ENCODE measurements at places on chromosomes 6 and 20.

DNA sequence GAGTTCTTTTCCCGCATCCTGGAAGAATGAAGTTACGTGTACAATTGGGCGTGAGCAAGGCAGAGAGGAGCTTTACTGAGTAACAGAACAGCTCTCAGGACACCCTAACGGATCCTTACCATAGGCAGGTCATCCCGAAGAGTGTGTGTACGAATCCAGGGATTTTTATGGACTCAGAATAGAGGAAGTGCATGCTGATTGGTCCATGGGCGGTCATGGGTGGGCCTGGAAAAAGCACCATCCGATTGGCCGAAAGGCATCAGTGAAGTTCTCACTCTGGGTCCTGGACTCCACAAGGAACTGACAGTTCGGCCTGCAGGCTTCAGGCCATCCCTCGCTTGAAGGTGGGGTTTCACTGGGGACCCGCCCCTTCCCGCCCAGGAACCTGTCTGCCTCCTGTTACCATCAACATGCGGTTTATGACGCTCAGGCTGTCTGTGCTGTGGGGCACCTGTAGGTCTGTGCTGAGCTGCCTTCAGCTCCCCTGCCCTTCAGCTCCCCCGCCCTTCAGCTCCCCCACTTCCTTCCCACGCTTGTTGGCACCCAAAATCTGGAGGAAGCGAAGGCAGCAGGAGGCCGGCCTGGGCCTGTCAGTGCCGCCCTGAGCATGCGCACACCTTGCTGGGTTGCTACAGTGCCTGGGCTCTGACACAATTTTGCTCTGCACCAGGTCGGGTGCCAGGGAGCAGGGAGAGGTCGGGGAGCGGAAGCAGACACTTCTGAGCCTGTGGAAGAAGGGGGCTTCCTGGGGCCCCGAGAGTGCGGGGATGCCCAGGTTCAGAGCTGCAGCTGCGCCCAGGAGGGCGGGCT, 57.9 kb upstream of the MANEA start:
- no peak for DNase-seq

DNA sequence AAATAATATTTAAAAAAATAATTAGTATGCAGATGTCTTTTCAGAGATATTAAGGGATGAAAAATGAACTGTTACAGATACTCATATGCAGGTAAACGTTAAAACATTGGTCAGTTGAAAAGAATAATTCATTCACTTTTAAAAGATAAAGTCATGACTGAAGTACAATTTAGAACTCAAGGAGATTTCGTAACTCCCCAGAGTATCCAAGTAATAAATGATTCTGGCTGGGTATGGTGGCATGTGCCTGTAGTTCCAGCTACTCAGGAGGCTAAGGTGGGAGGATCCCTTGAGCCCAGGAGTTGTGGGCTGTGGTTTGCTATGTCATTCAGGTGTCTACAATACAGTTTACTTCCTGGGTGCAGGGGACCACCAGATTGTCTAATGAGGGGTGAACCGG, 122.3 kb upstream of the TMEM181 start:
- DNase-seq = no peak

DNA sequence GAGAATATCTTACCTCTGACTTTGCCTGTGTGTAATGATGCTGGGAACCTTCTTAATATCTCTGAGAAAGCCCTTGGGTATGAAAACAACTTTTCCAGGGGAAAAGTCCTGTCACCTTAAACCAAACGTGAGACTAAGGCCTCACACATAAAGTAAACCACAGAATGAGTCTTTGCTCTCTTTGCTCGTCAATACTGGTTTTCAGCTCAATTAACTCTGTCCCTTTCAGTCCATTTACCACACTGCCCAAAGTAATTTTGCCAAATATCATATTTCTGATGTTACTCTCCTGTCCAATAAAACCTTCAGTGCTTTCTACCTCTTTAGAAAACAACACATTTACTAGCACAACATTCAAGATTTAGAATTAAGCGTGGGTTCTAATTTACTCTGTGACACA, 100.5 kb upstream of the HMGCLL1 start:
- DNase-seq = no peak

DNA sequence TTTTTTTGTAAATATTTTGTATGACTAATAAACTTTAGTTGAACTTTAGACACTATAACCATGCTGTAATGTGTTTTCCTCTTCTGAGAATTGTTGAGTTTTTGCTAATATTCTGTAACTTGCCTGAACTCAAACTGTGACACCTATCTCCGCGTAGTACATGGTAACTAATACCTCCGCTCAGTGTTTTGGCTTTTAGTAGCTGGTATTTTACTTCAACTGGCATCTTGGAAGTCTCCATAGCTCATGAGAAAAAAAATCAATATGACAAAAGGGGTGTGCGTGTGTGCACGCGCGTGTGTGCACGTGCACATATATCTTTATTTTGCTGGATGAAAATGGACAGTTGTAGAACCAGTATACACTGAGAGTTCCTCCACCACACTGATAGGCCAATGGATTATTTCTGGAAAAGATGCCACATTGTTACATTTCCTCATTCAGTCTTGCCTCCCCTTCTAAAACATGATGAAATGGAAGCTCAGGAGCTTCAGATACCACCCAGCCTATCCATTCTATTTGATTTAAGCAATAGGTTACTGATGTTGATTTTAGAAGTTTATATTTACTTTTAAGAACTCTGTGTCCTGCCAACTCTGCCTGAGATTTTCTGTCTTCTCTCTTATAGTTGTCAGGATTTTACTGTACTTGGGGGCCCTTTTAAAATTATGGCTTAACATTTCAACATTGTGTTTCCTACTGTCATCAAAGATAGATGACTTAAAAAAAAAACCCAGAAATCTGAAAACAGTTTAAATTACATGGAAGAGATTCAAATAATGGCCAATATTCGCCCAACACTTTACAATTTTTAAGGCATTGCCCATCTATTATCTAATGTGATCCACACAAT, 16.3 kb upstream of the ADGRG6 start:
- no peak for DNase-seq

GRCh38 chr6:153062516-153062915, 60.0 kb upstream of the MTRF1L start:
- DNase-seq = no peak

DNA sequence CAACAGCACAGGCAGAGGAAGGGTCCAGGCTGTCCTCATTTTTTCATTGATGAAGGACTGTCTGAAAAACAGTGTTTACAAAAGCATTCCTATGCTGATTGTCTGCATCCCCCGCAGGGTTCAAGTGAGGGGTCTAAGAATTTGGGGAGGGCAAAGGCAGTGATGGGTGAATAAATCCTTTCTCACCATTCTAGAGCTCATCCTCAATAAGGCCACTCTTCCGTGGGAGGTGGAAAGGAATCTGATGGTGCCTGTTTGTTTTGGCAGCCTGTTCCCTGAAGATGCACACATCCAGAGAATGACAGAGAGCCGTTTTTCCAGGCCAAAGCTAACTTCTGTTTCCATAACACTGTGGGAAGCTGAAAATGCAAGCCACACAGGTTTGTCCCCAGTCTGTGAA, 164.5 kb downstream of the MOXD1 start:
- DNase-seq = peak; percentile 94

GRCh38 chr6:112743323-112743722, 396.2 kb downstream of the RFPL4B start:
- DNase-seq = no peak

GRCh38 chr6:148747145-148747470, 278 bp downstream of the UST start:
- DNase-seq = no peak

DNA sequence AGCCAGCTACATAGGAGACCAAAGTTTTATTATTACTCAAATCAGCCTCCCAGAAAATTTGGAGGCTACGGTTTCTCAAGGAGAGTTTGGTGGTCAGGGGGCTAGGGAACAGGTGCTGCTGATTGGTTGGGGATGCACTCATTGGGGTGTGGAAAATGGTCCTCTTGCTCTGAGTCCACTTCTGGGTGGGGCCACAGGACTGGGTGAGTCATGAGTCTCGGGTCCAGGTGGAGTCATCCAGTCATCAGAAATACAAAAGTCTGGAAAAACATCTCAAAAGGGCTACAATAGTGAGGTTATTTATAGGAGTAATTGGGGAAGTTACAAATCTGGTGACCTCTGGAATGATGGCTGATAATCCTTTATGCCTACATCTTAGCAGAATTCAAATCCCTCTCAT, 54.3 kb upstream of the SLC22A16 start:
- no peak for DNase-seq

GRCh38 chr6:39836606-39837005, 44.4 kb downstream of the DAAM2 start:
- no peak for DNase-seq

DNA sequence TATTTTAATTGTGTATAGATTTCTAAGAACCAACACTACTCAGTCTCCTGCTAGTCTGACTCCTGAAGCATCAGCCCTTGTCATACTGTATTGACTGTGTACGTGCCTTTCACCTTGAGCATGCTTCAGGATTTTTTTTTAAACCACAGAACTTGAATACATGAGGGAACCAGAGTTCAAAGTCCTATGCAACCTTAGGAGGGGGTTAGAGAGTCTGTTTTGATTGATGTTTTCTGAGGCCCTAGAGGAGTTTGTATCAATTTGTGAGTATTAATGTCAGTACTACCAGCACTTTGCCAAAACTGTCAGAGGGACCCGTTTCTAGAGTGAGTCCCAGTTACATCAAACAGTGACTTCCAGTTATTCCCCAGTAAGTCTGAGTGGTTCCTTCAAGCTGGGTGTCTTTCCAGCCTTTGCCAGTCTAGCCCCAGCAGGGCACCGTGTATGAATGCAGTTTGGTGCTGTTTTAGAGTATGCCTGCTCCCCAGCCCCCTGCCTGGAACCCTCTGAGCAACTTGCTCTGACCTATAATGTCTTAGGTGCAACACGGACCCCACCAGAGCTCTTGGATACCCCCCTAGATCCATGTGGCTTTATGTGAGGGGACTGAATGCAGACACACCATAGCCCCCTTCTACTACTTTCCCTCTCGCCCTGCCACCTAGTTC, 8.5 kb downstream of the TP53INP2 start:
- DNase-seq = no peak

DNA sequence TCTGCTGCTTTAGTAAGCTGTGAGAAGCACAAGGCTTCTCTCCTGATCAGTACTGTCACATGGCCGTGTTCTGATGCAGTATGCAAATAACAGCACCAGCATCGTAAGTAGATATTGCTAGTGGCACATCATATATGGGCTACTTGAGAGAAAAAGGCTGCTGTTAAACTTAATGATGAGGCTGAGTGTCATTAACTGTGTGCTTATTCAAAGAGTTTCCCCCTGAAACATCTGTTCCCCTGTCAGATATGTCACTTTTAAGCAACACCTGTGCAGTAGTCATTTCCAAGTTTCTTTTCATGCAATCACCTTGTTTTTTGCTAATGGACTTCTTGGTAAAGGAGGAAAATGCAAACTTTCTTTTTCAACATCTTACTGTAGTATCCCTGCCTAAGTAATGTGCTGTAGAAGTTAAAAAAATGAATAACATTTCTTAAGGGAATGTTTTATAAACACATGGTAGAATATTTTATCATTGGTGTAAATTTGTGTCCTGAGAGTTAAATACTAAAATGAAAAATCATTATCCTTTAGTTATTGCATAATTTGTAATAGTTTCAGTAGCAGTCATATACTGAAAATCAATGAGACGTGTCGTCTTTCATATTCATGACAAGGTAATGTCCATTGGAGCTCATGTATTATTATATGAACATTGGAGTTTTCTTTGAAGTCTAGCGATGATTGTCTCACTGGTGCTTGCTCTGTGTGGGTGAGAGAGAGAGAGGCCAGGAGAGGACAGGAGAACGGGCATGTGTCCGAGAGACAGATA, 366.3 kb downstream of the CDKAL1 start:
- DNase-seq = no peak

GRCh38 chr20:47466213-47466612, 35.5 kb upstream of the NCOA3 start:
- peak; percentile 36 for DNase-seq

DNA sequence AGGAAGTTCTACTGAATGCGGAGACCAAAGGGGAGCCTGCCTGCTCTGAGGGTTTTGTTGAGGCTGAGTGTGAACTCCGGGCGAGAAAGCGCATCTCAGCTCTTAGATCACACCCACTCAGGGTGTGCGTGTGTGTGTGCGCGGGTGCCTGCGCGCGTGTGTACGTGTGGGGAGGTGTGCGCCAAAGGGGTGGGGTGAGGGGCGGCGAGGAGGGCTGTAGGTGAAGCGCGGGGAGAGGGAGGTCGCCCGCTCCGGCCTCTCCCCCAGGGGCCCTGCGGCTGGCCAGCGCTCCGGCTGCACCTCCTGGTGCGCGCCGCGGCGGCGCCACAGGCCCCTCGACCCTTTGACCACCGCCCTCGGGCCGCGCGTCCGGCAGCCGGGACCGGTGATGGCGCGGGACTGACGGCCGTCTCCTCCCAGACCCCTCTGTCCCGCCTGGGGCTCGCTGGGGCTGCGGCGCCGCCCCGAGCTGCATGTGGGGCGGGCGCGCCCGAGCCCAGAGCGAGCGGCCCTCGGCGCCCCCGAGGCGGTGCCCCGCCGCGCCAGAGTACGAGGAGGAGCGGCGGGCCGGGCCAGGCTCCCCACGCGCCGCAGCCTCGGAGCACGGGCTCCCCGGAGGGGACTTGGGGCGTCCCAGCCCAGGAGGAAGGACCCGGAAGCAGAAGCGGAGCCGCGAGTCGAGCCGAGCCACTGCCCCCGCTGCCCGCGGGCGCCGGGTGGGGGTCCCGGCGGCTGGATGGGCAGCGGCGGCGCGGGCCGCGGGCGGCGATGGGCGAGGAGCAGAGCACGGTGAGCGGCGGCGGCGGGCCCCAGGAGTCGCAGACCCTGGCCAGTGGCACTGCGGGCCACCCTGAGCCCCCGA, at the start of gene RNF217:
Gene RNF217, plus strand, starts transcription at position 661 of the 862 bp plus-strand sequence. Its CDS starts 108 bp downstream, at position 769.
- DNase-seq = peak; percentile 56

- no peak for DNase-seq
Observed at GRCh38 chr20:48350313-48350988, 477.3 kb downstream of the PREX1 start.

- DNase-seq = no peak
Observed at GRCh38 chr6:135906542-135906941, 55.0 kb downstream of the PDE7B start.

DNA sequence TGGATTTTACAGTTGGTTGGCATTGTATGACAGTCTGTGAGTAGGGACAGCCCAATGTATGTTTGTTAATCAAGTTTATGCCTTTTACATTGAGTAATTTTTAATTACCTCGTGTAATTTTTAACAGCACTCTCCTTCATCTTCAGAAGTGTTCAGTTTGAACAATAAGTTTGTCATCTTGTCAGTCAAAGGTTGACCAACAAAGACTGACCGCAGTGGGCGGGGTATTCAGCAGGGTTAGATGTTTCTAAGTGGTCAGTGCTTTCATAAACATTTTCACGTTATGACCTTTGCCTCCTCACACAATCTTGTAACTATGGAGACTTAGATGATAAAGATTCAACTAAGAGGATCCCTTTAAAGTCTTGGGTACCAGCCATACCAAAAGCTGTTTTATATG, 40.8 kb downstream of the GFRA4 start:
- DNase-seq = no peak

- DNase-seq = no peak
Observed at GRCh38 chr6:5482619-5483018, 221.3 kb downstream of the FARS2 start.

- no peak for DNase-seq
Observed at GRCh38 chr20:8073024-8073832, 53.7 kb upstream of the TMX4 start.

DNA sequence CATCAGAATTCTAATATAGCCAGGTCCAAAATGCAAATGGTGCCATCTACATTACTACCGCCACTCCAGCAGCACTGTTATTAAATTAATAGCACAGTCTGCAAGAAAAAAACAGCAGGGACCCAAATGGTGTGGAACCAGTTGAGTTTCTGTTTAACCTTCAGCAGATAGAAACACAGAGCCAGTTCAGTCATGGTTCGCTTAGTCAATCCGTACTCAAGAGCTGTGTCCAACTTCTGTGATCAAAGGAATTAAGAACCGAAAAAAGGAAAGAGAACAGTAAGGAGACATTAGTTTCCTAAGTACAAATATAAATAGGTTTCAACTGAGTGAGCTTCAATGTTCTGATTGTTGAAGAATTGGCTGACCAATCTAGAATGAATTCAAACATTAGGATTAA, 107.7 kb downstream of the TRDN start:
- no peak for DNase-seq
